Right ventricle myocardium superior (tissue), 1 donor: ENCODE measurements at places on chromosomes 5 and 9. TPM values are rescaled to one million over a fixed set of nuclear protein-coding genes. Genes with fewer than 3 reads are reported as not detected.

LCN10 gene
- 7.7 TPM for total RNA-seq

FAM120AOS gene
- total RNA-seq, result 28.8 TPM

MAMDC2 gene
- total RNA-seq, result 10.0 TPM

ZNF300 gene
- total RNA-seq, result 0.54 TPM

STC2 gene
- 9.6 TPM for total RNA-seq

GRCh38 chr5:81534441-81534840 lies 140.5 kb upstream of the ACOT12 start:
- no peak for DNase-seq
